Osteocyte (in vitro differentiated cells): ENCODE measurements at places on chromosomes 2 and 18. TPM values are rescaled to one million over a fixed set of nuclear protein-coding genes. Genes with fewer than 3 reads are reported as not detected.

DNA sequence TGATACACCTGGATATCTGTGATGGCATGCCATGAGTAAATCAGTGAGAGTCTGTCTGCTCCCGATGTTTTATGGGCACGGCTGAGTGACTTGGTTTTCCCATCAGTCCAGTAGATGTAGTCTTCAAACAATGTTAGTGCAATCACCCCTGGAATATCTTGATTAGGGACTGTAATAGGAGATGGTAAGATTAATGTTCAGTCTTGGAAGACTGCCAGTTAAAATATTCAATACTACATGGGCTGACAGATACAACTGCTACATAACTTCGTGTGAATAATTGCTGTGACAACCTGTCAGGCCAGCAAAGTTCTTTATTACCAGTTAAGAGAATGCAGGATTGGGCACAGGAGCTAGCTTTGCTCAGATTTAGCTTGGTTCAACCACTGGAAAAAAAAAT is 1673.3 kb downstream of the LRP1B start:
- peaks cover 3% of the 10 kb centered on the region for H3K4me1 ChIP-seq
- H3K4me3 ChIP-seq = no peak overlapping the region
- H3K27ac ChIP-seq = no peak overlapping the region
- no peaks in the 10 kb centered on the region for H3K27me3 ChIP-seq

GRCh38 chr2:172710584-172711047 is 25.0 kb upstream of the RAPGEF4 start:
- no peak overlapping the region for H3K27ac ChIP-seq
- peaks cover 12% of the 10 kb centered on the region for H3K4me1 ChIP-seq
- no peaks in the 10 kb centered on the region for H3K36me3 ChIP-seq
- no peak for DNase-seq

The IL1RL2 gene
- total RNA-seq = 0.21 TPM in 1 of 2 replicates, not detected in the other

- H3K27ac ChIP-seq = no peak overlapping the region
- no peaks in the 10 kb centered on the region for H3K27me3 ChIP-seq
- H3K4me1 ChIP-seq = peaks cover 4% of the 10 kb centered on the region
- DNase-seq = no peak
- no peak overlapping the region for H3K4me3 ChIP-seq
These were observed 126.7 kb downstream of the TMX3 start for GRCh38 chr18:68588169-68588568.

DNA sequence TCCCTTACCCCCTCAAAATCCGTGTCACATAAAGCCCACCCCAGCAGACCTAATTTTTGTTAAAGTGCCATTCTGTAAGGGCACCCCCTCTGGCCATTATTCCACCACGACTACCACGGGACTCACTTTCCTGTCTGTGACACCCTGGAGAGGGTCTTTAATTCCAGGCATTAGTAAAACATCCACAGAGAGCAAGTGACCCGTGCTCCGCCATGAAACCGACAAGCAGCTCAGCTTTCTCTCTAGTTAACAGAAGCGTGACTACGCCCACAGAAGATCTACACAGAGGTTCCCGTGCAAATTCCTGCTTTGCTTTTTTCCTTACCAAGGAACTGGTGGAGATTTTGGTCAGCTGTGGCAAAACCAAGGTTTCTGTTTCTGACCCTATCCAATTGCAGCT is 4.4 kb downstream of the SIGLEC15 start:
- H3K36me3 ChIP-seq = no peaks in the 10 kb centered on the region
- H3K4me1 ChIP-seq = peaks cover 25% of the 10 kb centered on the region
- no peak for DNase-seq
- peaks cover 1% of the 10 kb centered on the region for H3K27me3 ChIP-seq
